Cardiac muscle cell (in vitro differentiated cells and primary cell): ENCODE measurements at places on chromosomes 12 and 14. TPM values are rescaled to one million over a fixed set of nuclear protein-coding genes. Genes with fewer than 3 reads are reported as not detected.

DNA sequence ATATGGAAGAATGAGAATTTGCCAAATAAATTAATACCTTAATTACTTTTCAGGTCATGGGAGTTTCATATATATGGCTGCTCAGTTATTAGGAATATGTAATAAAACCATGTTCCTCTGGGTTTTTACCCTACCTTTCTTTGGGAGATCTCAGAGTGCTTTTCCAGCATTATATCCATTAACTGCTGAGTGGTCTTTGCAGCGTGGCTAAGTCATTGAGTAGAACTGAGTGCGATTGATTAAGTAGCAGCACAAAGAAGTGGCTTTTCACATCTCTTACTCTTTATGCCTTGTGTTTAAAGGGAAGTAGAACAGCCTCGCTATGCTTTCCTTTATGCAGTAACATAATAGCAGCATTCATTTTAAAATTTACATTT lies 340.1 kb downstream of the SNAPC1 start:
- no peak for DNase-seq

DNA sequence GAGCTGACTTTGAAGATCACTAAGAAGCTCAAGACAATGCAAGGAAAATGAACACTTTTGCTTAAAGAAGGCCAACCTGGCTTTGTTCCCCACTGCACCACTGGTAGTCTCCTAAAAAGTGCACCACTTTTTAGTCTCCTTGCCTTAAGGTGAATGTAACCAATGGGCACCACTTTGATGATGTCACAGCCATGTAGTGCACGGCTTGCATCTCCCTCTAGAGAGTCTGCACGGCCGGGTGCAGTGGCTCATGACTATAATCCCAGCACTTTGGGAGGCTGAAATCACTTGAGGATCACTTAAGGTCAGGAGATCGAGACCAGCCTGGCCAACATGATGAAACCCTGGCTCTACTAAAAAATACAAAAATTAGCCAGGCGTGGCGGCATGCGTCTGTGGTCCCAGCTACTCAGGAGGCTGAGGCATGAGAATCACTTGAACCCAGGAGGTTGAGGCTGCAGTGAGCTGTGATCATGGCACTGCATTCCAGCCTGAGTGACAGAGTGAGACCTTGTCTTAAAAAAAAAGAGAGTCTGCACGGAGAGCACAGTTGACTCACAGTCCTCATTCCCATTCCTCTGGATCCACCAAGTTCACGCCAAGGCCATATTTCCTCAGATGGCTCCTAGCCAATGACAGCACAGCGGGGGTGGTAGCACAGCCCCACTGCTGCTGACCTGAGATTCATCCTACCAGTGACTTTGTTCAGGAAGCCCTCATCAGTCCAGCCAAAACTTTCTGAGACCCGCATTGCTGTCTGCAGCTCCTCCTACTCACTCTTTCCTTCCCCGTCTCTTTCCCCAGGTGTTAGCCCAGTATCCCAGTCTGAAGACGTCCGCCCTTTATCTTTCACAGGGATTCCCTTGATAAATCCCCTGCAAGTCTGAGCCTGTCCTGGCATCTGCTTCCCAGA lies 16.5 kb upstream of the IFT81 start:
- DNase-seq = no peak

DNA sequence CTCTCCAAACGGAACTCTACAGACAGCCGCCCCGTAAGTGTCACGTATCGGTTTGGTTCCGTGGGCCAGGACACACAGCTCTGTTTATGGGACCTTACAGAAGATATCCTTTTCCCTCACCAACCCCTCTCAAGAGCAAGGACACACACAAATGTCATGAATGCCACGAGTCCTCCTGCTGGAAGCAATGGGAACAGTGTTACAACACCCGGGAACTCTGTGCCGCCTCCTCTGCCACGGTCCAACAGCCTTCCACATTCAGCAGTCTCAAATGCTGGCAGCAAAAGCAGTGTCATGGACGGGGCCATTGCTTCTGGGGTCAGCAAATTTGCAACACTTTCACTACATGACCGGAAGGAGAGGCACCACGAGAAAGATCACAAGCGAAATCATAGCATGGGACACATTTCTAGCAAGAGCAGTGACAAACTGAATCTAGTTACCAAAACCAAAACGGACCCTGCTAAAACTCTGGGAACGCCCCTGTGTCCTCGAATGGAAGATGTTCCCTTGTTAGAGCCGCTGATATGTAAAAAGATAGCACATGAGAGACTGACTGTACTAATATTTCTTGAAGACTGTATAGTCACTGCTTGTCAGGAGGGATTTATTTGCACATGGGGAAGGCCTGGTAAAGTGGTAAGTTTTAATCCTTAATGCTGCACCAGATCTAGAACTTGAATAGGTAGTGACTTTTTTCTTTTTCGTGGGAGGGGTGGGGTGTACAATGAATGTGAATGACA lies 69.7 kb downstream of the WDR20 start:
- DNase-seq = peak; percentile 54

DNA sequence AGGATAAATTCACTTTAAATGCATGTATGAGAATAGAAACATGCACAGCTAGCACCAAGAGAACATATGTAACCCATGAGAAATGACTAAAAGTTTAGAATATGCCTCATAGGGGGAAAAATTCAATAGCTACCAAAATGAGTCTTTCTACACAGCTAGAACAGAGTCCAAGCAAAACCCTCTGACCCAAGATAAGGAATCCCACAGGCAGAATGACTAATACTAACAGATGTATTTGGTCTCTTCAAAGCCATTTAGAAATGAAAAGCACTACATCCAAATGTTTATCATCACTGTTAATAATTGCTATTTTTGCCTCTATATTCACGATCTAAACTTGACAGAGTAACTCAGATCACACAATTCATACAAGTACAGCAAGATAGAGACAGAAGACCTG lies 44.0 kb downstream of the KICS2 start:
- peak; percentile 86 for DNase-seq

DNA sequence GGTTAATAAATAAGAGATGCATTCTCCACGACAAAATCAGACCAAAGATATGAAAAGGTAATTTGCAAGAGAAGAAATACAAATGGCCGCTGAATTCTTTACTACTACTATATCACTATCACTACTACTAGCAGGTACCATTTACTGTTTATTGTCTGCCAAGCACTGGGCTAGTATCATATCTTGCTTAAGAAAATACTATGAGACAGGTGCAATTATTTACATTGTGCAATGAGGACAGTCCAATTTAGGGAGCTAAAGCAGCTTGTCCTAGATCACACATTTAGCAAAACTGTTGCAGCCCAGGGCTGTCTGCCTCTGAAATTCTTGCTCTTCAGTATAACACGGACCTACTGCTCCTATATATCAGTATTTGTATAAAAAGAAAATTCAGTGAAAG lies 52.8 kb downstream of the CRADD start:
- no peak for DNase-seq

DNA sequence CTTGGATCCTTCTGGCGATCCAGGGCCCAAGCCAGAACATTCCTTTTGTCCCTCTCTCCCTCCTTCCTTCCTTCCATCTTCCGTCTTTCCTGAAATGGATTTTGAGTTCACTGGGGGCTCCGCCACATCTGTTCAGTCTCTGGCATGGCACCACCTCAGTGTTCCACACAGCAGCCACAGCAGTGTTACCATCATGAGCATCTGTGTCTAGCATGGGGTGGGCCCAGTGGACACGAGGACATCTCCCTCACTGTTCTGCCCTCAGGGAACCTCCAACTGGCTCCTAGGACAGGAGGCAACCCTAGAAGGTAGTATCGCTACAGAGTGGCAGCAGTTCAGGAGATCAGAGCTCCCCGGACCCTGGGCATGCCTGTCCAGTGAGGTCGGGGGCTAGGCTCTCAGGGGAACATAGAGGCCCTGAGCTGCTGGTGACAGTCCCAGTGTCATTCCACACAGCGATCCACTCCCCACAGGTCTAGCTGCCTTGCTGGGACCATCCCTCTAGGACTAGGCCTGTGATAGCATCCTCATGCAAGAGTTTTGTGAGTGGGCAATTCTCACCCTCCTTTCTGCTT lies 59.0 kb downstream of the GALNT16 start:
- DNase-seq = no peak

DNA sequence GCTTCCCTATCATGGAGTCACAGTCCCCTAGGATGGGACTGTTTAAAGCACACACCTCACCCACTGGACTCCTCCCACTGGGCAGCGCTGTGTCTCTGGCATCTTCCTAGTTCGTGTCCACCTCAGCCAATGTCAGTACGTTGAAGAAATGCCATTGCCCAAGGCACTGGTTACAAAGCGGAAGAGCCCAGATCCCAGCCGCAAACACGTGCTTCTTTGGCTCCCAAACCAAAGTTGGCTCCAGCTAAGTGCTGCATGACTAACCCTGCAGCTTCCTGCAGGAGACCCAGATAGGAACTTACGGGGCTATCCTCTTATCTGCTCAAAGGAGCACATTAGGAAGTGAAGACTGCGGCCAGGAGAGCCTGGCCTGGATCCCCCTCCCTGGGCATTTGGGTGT lies 9.3 kb downstream of the SYNE3 start:
- DNase-seq = peak; percentile 97

GRCh38 chr12:126899926-126900792 lies 1366.8 kb upstream of the TMEM132C start:
- DNase-seq = no peak

GRCh38 chr12:122975790-122976647 lies 975 bp downstream of the OGFOD2 start:
- no peak for DNase-seq

GRCh38 chr14:54177641-54178621 lies 218.9 kb upstream of the CDKN3 start:
- no peak for DNase-seq

GRCh38 chr14:91732439-91732838 lies 553 bp upstream of the CATSPERB start:
- DNase-seq = no peak

Gene ANO4
- 0.33 and 0.95 TPM in 2 replicates for total RNA-seq

Gene WNT1
- total RNA-seq = not detected in 2 replicates

Gene FIGNL2
- total RNA-seq = 10.5 and 14.1 TPM in 2 replicates

Gene DAO
- total RNA-seq = not detected in 2 replicates

Gene TAS2R13
- 0.11 and 0.69 TPM in 2 replicates for total RNA-seq

Gene ART4
- total RNA-seq = not detected in 2 replicates

Gene TAS2R8
- total RNA-seq = 0.45 TPM in 1 of 2 replicates, not detected in the other
